Iris pigment epithelial cell (primary cell): ENCODE measurements at places on chromosomes 5 and 9.

- no peak for DNase-seq
These were observed 35.0 kb upstream of the SEMA4D start for GRCh38 chr9:89532944-89533343.

- DNase-seq: no peak
These were observed 249.0 kb downstream of the GLIS3 start for GRCh38 chr9:4050916-4051315.

DNA sequence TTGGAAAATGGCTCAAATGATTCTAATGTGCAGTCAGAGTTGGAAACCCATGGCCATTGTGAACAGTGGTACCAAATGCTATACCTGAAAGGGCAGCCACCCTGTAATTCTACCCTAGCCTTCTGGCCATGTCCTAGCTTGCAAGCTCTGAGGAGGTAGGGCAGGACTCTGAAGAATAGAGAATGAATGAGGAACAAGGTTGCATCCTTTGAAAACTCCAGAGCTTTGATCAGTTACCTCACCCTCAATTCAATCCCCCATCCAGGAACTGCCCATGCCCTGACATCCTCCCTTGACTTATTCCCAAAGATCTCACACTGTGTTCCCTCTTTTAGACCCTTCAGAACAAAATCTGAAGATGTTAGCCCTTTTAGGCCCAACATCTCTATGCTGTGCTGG is 17.8 kb upstream of the ERMP1 start:
- DNase-seq: no peak

DNA sequence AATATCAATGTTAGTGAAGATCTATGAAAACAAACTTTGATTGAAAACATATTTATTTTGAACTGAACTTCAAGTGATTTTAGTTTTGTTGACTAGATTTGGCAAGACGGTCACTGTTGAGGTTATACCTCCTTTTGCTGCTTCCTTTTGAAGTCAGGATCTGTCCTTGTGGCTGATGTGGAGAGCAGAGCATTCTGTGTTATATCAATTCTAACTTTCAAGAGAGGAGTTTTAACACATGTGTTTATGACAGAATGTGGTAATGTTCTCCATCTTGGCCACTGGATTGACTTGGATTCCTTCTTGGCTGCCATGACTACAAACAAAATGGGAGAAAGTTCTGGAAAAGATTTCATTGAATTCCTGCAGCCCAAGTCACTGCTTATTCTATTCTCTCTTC is 104.0 kb upstream of the ACTBL2 start:
- DNase-seq: no peak

GRCh38 chr9:16331527-16331926 is 538.9 kb downstream of the BNC2 start:
- no peak for DNase-seq

- no peak for DNase-seq
These were observed 48.4 kb downstream of the COX7C start for GRCh38 chr5:86665984-86666760.

- no peak for DNase-seq
These were observed 102.9 kb upstream of the PPP1R26 start for GRCh38 chr9:135376511-135377265.

DNA sequence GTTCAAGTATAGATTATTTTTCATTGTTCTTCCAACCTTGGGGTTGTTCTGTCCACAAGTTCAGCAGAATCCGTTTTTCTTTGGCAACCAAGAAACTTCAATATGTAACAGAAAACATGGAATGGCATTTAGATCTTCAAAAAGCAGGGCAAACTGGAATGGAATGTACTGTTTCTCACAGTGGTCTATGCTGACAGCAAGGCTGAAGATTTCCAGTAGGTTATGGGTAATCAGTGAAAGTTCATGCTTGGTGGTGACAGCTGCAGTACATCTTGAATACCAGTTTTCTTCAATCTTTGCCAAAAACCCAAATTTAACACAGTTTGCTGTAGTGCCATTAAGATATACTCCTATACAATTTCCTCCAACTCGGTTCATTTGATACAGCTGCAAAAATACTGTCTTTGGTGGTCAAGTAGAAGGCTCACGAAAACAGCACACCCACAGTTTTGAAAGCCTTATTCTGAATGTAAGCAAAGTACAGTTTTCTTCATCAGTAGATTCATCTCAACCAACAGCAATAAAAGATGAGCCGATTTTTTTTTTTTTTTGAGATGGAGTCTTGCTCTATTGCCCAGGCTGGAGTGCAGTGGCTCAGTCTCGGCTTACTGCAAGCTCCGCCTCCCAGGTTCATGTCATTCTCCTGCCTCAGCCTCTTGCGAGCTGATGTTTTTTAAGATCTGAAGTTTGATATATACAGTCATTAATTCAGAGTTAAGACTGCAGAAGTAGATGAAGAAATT is 4.9 kb downstream of the TRIM52 start:
- no peak for DNase-seq

DNA sequence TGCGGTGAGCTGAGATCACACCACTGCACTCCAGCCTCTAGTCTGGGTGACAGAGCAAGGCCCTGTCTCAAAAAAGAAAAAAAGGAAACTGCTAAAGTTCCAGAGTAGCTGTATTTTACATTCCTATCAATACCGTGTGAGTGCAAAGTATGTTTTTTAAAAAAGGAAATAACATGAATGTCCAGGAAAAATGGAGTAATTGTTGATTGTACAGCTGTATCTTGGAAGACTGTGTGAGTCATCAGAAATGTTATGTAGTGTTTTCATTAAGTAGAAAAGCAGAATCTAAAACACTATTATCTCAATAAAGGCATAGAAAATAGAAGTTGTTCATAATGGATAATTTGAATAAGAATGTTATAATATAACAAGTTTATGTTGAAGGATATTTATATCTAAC is 53.9 kb downstream of the ZCCHC7 start:
- DNase-seq: peak; percentile 66

- DNase-seq: no peak
These were observed 12.6 kb upstream of the TCF7 start for GRCh38 chr5:134101686-134102439.

DNA sequence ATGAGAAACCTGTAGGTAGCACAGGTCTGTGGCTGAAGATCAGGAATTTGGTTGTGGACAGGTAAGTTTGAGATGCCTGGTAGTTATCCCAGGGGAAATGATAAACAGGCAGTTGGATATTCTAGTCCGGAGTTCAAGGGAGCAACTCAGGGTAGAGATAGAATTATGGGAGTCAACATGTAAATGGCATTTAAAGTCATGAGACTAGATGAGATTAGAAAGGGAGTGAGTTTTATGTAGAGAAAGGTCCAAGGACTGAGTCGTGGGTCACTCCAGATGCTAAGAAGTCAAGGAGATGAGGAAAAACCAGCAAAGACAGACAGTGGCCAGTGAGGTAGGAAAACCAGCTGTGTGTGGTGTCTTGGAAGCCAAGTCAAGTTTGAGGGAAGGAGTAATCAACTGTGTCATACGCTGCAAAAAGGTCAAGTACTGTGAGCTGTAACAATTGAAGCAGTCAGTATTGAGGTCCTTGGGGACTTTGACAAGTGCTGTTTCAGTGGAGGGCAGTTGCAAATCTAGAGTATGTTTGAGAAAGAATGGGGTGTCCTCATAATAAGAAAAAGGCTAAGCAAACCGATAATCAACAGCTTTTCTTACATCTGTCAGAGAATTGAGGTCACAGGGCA is 18.2 kb downstream of the GNPDA1 start:
- no peak for DNase-seq

- no peak for DNase-seq
These were observed 106.3 kb downstream of the TRIO start for GRCh38 chr5:14249258-14250082.

- DNase-seq: no peak
These were observed 287.1 kb upstream of the ZNF462 start for GRCh38 chr9:106575823-106576222.
